ENCODE measurements at places on chromosomes 11 and 22. TPM values are rescaled to one million over a fixed set of nuclear protein-coding genes. Genes with fewer than 3 reads are reported as not detected.

DNA sequence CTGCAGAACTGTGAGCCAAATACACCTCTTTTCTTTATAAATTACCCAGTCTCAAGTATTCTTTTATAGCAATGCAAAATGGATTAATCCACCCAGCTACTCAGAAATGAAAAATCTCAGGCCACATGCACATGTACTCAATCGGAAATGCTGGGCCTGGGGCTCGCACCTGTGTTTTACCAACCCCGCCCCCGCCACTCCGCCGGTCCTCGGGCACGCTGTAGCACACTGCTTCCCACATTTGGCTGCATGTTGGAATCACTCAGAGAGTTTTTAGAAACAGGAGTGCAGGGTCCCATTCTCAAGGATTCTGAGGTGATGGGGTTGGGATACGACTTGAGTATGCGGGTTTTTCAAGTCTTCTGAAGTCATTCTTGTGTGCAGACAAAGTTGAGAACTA is 284.4 kb downstream of the NTM start:
- DNase-seq: no peak

GRCh38 chr11:8713760-8714454 is 31.3 kb downstream of the RPL27A start:
- no peak for DNase-seq

MIOX gene
- total RNA-seq: 0.15 TPM

DNA sequence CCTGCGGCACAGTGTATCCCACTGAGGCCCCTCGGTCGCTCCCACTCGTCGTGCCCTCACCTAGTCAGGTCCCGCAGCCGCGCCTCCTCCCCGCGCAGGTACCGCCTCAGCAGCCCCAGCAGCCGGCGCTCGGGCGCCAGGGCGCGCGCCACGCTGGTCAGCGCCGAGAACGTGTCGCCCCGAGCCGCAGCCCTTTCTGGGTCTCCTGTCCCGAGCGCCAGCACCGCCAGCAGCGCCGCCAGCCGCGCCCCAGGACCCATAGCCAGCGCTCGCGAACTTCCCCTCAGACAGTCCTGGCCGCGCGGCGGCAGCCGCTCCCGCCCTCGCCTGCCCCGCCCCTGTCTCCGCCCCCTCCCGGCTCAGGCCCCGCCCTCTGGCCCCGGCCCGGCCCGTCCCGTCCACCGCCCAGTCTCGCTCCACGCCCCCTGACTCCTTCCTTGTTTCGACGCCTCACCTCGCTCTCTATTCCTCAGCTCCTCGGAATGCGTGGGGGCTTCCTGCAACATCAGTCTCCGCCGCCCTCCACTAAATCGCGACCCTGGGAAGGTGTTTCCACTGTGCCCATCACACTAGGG is at the start of gene P4HA3:
TSS of gene P4HA3 (minus strand) at position 289 of the 575 bp plus-strand sequence. CDS start at position 260, 29 bp downstream.
- DNase-seq: peak; percentile 34

GRCh38 chr22:39490135-39490798 is 11.8 kb upstream of the MIEF1 start:
- peak; percentile 55 for DNase-seq

HBB gene
- total RNA-seq: 157 TPM

Data from activated B cell treated with CpG ODN at 0.5 μM for 24 hours (primary cell).